Cardiac ventricle fibroblast (primary cell): ENCODE measurements at places on chromosomes 5 and 9. TPM values are rescaled to one million over a fixed set of nuclear protein-coding genes. Genes with fewer than 3 reads are reported as not detected.

The SV2C gene
- total RNA-seq, result not detected in 2 replicates

The WHRN gene
- total RNA-seq, result 1.5 and 2.9 TPM in 2 replicates

The DOCK8 gene
- total RNA-seq, result 0.25 and 1.2 TPM in 2 replicates

The SLCO6A1 gene
- total RNA-seq, result not detected in 2 replicates

The HMGCS1 gene
- total RNA-seq, result 31.7 and 50.0 TPM in 2 replicates

The FOXI1 gene
- not detected in 2 replicates for total RNA-seq

The ERBIN gene
- total RNA-seq, result 39.5 and 44.5 TPM in 2 replicates

The SPATA31A3 gene
- total RNA-seq, result not detected in 2 replicates

The TUSC1 gene
- total RNA-seq, result 5.7 and 8.0 TPM in 2 replicates
